ENCODE measurements at places on chromosomes 6 and 20. TPM values are rescaled to one million over a fixed set of nuclear protein-coding genes. Genes with fewer than 3 reads are reported as not detected.

- no peak for DNase-seq
- H3K27me3 ChIP-seq: no peaks in the 10 kb centered on the region
- no peak overlapping the region for H3K27ac ChIP-seq
- no peaks in the 10 kb centered on the region for H3K36me3 ChIP-seq
Measured at GRCh38 chr20:44734938-44735337, 10.7 kb upstream of the KCNK15 start.

Gene TSBP1
- total RNA-seq: not detected

GRCh38 chr6:94713446-94713845 is 863.9 kb upstream of the MANEA start:
- no peaks in the 10 kb centered on the region for H3K36me3 ChIP-seq
- H3K27me3 ChIP-seq: no peaks in the 10 kb centered on the region
- no peak for DNase-seq
- no peaks in the 10 kb centered on the region for H3K4me1 ChIP-seq
- no peak overlapping the region for H3K4me3 ChIP-seq

DNA sequence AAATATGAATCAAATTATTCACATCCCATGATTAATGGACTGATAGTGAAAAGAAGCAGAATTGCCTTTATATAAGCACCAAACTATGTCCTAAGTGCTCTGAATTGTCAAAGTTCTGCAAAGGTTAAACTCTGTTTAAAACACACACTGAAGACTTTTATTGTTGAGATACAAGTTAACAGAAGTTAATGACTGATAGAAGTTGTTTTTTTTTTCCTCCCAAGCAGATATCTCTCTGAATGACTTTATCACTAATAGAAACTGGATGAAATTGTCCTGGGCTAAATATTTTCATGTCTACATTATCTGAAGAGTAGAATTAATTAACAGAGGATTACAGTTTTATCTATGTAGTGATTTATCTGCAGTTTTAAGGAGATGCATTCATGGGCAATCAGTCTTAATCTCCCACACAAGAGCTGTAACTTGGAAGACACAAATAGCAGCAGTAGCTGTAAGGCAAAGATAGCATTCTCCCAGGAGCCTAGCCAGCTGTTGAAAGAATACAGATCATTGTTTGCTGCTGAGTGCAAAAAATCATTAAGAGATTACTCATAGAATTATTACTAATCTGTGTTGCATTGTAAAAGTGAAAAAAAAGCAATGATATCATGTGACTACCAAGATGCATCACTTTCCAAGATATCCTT is 49.9 kb downstream of the BMP5 start:
- no peak for DNase-seq
- H3K27ac ChIP-seq: no peak overlapping the region
- no peaks in the 10 kb centered on the region for H3K4me1 ChIP-seq
- H3K4me3 ChIP-seq: no peak overlapping the region

All from ovary (tissue), 10 donors.